SJCRH30 (cell line): ENCODE measurements at places on chromosomes 11 and 22.
A peak's percentile ranks its signal among the peaks of the same experiment; 100 is the strongest.

DNA sequence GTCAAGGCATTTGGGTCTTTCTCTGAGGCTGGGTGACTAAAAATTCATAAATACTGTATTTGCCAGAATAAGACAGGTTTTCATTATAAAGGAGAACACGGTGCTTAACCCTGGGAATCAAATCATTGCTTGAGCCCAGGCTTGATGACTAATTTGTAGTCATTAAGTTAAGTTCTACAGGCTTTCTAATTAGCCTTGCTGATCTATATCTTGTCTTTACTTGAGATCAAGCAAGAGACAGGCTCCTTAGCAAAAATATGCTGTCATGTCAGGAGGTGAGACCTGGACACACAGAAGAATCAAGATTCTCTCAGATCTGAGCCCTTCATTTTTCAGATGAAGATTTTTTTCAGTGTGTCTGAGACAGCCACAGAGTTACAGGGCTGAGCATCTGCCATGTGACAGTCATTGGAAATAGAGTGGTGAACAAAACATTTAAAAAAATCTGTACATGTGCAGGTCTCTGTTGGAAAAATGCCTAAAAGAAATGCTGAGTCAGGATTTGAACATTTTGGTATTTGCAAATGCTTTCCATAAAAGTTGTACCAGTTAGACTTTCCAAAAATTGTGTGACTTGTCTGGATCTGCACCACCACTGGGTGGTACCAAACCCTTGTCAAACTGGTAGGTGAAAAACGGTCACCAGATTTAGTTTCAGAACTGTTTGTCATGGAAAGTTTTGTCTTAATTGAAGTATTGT, 14.6 kb downstream of the ACAT1 start:
- DNase-seq, result no peak

DNA sequence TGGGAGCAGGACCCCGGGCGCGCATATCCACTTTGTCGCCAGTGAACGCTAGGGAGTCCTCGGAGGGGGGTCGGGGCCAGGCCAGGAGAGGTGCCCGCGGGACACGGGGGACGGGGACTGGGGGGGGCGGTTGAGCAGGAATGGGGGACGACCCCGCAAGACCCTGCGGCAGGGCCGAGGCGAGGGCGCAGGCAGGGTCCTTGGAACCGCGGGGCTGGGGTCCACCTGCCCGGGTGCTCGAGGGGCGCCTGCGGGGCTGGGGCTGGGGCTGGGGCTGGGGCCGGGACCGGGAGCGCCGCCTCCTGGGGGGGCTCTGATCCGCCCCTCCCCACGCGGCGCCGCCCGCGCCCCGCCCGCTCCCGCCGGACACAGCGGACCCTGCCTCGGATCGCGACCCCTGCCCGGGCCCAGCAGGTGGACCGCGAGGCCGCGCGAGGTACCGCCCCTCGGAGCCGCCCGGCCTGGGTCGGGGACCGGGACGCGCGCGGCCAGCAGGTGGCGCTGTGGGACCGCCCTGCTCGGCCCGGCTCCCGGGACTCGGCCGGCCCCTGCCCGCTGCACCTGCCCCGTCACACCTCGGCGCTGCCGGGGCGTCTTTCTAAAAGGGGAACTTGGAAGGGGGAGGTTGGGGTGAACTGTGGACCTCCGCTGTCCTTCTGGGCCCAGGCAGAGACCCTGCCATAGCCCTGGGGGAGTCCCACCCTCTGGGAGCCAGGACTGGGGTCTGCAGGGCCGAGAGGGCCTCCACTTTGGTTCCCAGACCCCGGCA, 11.0 kb downstream of the CRELD2 start:
- peak; percentile 59 for DNase-seq

- peak; percentile 45 for DNase-seq
Observed at GRCh38 chr11:122439866-122440810, 215.4 kb upstream of the UBASH3B start.

DNA sequence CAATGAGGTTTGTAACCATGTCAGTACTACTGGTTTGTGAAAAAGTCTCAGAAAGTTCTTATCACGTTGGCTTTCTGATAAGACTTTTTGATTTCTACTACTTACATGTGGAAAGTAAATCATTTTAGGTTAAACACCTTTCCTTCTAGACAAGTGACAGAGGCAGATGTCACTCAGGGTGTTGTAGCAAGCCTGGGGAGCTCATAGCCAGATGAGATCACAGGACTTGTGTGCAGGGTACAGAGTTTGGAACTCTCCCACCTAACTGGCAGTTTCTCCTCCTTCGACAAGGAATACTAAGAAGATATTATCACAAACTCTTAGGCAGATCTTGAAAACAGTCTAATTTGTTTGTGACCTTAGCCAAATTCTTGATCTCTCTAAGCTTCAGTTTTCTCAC, 49.4 kb upstream of the PICALM start:
- no peak for DNase-seq
